ENCODE measurements at places on chromosomes 5 and 9.

DNA sequence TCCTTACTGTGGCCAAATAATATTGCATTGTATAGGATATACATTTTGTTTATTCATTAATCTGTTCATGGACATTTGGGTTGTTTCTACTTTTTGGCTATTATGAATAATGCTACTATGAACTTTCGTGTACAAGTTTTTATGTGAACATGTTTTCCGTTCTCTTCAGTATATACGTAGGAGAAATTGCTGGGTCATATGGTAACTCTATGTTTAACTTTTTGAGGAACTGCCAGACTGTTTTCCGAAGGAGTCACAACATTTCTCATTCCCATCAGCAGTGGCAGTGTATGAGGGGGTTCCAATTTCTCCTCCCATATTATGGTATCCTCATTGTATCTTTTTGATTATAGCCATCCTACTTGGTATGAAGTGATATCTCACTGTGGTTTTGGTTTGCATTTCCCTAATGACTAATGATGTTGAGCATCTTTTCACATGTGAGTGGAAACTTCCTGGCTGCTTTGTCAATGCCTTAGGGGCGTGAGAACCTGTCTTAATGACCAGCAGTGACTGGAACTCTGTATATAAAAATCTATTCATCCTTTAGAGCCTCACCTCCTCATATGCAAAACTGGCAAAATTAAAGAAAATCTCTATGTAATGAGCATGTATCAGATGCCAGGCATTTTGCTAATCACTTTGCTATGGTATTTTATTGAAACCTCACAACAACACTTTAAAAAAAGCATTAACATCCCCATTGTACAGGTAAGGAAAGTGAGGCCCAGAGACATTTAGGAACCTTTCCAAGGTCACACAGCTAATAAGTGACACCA, 47.8 kb upstream of the TGFBR1 start:
- DNase-seq, result no peak

DNA sequence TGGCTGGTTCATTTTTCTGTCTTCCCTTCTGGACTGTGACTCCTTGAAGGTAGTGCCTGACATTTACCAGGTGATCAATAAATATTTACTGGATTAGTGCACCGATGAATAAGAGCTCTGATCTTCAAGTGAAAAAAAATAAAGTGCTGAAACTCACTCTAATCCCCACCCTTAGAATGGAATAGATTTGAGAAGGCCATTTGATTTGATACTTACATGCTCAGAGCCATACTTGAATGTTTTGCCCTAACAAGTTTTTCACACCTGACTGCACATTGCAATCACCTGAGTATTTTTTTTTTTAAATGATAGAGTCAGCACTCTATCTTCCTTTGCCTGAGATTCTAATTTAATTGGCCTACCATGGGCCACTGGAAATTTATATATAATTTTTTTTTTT, 105.7 kb downstream of the LRRC70 start:
- DNase-seq, result no peak

DNA sequence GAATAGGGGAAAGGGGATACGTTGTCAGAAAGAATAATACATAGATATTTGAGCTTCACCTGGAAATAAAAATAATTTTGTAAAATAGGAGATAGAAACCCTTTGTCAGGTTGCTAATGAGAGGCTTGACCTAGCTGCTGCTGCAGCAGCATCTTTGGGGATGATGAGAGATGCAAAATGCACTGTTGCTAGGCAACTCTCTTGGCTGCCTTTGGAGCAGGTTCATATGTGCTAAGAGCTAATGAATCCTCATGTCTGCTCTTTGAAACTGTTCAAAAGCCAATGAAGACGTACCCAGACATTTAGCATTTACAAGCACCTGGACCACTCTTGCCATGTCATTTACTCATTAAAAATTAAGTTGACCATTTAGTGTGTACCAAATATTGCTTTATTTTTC, 121.7 kb downstream of the FOCAD start:
- peak; percentile 3 for DNase-seq

GRCh38 chr9:77751341-77752091, 103.4 kb upstream of the GNA14 start:
- peak; percentile 38 for DNase-seq

DNA sequence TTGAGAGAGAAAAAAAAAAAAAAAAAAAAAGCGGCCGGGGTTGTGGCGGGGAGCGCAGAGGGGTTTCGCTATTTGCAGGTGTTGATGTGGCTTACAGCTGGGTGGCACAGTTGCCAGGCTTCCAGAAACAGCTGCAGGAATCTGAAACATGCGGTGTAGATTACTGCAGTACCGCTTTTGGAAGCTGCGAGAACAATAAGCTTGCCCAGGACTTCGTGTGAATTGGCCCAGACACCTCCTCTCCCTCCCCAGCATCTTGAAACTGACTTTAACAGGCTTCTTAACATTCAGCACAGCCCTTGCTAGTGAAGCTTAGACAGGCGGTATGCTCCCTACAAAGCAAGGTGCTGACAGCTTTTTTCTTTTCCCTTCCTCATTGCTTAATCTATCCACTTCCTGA, 104.0 kb downstream of the ATP10B start:
- no peak for DNase-seq

GRCh38 chr5:169943026-169943425, 37.3 kb downstream of the INSYN2B start:
- no peak for DNase-seq

DNA sequence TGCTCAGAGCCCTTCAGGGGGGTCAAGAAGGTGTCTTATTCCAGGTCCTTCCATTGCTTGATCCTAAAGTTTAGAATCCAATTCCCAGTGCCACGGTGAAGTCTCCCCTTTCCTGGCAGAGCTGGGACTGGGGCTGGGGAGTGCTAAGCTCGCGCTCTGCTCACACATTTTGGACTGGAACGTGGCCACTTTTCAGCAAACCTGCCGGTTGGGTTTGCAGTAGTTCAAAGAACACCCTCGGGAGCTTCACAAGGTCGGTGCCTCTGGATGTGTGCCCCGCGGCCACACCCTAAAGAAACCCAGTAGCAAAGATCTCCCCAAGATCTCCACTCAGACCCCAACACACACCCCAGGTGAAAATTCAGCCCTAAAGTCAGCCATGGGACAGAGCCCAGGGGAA, at the start of gene C9orf152:
C9orf152 (minus strand) TSS at position 129 of the 400 bp plus-strand sequence. CDS start 580 bp downstream, outside the sequence.
- no peak for DNase-seq

DNA sequence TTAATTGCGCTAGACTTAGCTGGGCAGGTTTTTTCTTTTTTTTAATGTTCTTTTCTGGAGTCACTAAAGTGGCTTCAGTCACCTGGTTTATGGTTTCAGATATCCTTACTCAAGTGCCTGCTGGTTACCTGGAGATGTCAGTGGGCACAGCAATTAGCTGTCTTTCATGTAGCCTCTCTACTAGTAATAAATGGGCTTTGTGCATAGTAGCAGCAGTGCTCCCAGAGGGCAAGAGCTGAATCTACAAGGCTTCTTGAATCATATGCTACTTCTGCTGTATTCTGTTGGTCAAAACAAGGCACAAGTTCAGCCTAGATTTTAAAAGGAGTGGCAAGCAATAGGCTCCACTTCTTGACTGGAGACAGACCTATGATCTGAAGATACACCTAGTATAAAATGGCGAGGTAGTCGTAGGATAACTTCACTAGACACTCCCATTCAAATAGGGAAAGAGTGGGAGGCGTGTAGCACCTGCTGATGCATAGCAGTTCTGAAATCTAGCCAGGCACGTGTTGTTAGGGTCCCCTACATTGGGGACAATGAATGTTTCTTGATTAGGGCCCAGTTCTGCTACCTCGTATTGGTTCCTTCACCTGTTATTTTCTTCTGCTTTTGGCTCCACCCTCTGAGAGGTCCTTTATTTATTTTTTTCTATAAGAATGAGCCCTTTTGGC, 7.0 kb downstream of the SCAMP1 start:
- no peak for DNase-seq

DNA sequence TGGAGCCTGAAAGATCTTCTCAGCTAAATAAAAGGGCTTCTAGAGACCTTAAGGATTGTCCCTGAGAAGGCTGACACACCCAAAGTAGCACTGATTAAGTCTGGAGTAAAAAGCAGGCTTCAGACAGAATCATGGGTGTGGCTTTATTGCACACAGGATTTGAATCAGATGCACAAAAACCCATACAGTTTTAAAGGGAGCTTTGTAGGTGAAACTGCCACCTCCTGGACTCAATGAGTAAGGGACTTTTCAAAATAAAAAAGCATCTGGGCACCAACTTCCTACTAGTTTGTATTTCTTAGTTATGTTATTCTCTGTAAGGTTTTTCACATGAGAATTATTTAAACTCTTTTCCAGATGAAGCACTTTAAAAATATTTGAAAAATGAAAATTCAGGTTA, 129.4 kb downstream of the EDIL3 start:
- no peak for DNase-seq

- no peak for DNase-seq
Observed at GRCh38 chr5:159533197-159533596, 202.9 kb upstream of the IL12B start.

- DNase-seq, result peak; percentile 76
Observed at GRCh38 chr5:59380350-59380951, 513.1 kb downstream of the PDE4D start.

- peak; percentile 19 for DNase-seq
Observed at GRCh38 chr5:37789991-37790390, 49.9 kb downstream of the GDNF start.

GRCh38 chr9:22913026-22913425, 466.4 kb downstream of the DMRTA1 start:
- no peak for DNase-seq

GRCh38 chr9:2620919-2621721, 467 bp upstream of the VLDLR start:
- peak; percentile 87 for DNase-seq

DNA sequence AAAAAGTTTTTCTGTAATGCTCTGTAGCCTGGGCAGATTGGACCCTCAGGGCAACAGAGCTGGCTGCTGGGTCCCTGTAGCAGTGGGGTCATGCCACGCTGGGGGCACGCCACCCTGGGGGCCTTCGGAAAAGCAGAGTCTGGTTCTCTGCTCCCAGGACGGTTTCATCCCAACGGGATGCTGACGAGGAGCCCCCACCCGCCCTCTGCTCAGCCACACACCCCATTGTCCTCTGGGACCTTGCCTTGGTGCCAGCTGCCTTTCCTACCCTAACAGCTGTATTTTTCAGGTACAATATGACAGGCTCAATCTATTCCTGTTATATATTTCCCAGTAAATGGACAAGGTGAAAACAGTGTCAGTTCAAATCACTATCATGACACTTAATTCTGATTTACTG, 29.0 kb upstream of the MVB12B start:
- no peak for DNase-seq

DNA sequence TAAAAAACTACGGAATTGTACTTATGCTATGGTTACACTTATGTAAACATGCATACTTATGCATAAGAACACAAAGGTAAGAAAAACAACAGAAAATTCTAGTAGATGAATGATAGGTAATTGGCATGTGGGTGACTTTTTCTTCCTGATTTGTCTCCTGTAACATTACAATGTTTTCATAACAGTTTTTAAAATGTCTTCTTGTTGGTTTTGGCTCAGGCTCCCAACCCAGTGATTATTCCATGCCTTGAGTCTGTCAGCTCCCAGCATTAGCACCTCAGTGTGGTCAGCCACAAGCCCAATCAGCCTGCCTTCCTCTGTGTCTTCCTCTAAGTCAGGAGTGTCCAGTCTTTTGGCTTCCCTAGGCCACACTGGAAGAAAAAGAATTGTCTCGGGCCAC, 7.9 kb upstream of the FOXE1 start:
- no peak for DNase-seq

DNA sequence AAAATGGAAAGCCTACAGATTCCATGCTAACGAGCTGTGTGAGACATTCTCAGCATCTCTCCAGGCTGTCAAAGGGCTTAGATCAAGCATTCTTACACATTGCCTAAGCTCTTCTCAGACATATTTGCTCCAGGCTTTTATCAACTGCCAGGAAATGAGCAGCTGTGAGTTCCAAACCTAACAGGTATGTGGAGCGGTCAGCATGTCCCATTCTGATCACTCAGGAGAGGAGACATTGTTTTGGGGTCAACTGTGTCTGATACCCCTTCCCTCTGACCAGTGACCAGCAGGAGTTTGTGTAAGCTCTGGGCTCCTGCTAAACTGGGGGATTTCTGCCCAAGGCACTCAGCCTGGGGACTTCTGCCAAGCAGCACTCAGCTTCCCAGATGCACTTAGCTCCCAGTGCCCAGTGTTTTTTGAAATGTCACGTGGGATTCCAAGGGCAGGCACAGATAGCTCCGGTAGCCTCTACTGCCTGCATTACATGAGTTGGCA, 229.1 kb downstream of the SEC61B start:
- DNase-seq, result no peak

DNA sequence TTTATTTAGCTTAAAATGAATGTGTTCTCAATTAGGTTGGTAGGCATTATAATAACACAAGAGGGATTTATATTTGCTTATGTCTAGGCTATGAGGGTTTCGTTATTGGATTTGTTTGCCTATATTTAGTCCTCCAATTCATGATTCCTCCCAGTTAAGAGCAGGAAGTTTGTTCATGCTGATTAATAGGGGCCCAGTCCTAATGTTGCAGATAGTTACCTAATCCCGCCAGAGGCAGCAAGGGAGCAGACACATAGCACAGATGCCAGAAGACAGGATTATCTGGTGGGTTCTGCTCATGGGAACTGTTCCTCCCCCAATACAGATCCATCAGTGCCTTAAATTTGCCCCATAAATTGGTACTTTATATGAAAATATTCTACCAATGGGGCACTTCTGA, 100.8 kb upstream of the TLE4 start:
- no peak for DNase-seq
